ENCODE measurements at places on chromosomes 3 and 15. TPM values are rescaled to one million over a fixed set of nuclear protein-coding genes. Genes with fewer than 3 reads are reported as not detected.
A peak's percentile ranks its signal among the peaks of the same experiment; 100 is the strongest.

GRCh38 chr3:123693584-123694190, 108.8 kb upstream of the HACD2 start:
- no peak for DNase-seq

DNA sequence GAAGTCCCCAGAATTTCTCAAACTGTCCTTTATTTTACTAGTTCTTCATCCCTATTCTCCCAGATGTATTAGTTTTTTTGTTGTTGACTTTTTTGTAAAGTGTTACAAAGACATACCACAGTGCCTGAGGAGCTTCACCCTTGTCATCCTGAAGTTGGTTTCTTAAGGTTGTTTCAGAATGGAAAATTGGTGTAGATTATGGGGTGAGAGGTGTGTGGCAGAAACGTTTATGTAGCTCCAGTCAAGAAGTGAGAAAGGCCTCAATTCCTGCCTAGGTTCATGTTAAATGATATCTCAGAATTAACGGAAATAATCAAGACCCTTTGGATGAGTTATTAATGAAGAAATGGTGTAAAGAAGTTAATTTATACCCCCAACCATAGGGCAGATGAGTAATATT, 6.8 kb downstream of the EDEM1 start:
- DNase-seq, result no peak

DNA sequence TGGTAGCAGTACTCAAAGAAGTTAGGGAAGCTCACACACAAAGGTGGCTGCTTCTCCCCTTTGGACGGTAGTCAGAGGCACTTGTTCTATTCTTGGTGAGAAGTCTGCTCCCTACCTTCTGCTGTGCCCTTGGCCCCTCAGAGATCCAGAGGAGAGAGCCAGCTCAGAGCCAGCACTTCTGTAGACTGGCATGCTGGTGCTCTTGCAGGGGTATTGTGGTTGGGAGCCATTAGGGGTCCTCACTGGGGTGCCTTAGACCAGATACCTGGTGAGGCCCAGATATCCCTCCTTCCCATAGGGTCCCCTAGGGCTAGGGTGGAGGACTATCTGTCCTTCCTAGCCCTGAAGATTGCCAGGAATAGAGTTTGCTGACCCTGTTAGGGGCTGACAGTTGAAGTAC, 140.6 kb downstream of the EEFSEC start:
- no peak for DNase-seq

GRCh38 chr3:16060945-16061344, 113.5 kb upstream of the GALNT15 start:
- DNase-seq, result peak; percentile 91

- no peak for DNase-seq
Observed at GRCh38 chr3:112794622-112795172, 52.0 kb downstream of the CD200R1L start.

DNA sequence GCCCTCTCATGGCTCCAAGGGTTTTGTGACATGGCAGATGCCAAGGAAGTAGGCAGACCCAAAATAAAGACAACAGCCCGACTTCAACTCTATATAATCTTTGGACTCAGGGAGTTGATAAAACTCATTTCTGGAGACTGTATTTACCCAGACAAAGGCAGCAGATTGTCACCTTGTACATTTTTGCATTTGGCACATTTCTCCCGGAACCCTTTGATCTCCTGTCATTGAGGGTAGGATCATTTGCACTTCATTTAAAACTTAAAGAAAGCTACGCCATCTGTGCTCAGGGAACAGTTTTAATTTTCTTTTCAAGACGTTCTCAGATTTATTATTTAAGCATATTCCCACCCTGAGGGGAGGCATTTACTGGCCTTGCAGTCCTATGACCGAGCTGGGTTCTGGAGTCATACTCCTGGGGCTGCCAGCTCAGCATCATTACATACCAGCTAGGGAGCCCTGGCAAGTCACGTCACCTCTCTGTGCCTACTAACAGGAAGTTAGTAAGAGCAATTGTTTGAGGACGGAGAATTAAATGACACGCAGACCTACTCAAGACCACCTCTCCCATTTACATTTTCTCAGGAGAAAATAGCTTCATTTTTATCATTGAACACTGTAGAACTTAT, 5.9 kb downstream of the CDCP1 start:
- peak; percentile 91 for DNase-seq

DNA sequence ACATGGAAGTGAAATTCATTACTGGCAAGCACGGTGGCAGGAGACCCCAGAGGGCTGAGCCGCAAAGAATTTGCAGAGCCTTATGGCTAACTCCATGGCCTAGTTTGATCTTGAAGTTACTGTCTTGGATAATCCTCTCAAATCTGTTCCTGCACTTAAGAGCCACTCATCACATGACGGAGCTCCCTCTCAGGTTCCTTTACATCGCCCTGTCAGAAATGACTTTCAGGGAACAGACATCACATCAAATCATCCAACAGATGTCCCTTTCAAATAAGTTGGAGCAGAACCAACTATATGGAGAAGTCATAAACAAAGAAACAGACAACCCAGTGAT, 328.8 kb upstream of the THBS1 start:
- no peak for DNase-seq

RBPMS2 gene
- total RNA-seq, result 0.29 TPM

TMF1 gene
- total RNA-seq, result 44.5 TPM

TRPM1 gene
- total RNA-seq, result under 0.01 TPM

SERPINI2 gene
- not detected for total RNA-seq

GALNT15 gene
- 7.1 TPM for total RNA-seq

Measured in osteoblast (primary cell).